ENCODE measurements at places on chromosomes 1 and 21. TPM values are rescaled to one million over a fixed set of nuclear protein-coding genes. Genes with fewer than 3 reads are reported as not detected.

The LCE4A gene
- not detected for total RNA-seq

The COL24A1 gene
- total RNA-seq = 2.8 TPM

The CLCA2 gene
- 0.28 TPM for total RNA-seq

The CFHR2 gene
- not detected for total RNA-seq

The TMPRSS15 gene
- total RNA-seq = not detected

The TRPM2 gene
- total RNA-seq = 10.4 TPM

The LDLRAP1 gene
- 35.2 TPM for total RNA-seq

The PRELP gene
- 232 TPM for total RNA-seq

The DEPDC1 gene
- total RNA-seq = not detected

The EXO1 gene
- 0.42 TPM for total RNA-seq

- no peak for DNase-seq
These were observed 58.5 kb downstream of the PKN2 start for GRCh38 chr1:88742531-88742930.

DNA sequence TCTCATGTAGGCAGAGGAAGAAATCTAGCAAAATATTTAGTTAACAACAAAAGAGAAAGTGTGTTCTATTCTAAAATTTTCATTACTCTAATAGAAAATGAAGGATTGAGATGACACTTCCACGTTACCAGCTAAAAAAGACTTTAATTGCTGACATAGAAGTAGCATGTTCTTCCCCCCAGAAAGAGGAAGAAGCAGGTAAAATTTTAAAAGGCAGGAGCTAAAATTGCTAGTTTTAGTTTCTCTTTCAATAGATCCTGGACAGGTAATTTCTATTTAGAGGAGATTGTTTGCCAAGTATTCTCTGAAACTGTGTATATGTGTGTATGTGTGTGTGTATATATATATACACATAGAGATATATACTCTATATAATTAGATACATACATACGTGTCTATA lies 248.1 kb upstream of the FMN2 start:
- no peak for DNase-seq

GRCh38 chr1:42931108-42931539 lies 27.5 kb downstream of the SLC2A1 start:
- no peak for DNase-seq

DNA sequence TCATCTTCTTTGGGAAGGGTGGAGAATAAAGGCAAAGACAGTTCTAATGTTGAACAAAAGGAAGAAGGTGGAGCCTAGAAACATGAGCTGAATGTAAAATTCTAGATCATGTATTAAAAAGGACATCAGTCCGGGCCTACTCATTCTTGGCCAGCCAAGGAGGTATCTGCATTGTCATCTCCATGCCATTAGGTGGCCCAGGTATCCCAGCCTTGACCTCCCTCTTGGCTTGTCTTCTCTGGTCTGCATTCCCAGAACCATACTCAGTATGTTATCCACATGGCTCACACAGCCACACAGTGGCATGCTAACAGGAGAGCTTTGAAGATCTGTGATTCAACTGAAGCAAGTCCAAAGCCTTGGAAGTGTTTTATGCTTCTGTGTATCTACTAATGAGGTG lies 369.8 kb upstream of the KAZN start:
- no peak for DNase-seq

DNA sequence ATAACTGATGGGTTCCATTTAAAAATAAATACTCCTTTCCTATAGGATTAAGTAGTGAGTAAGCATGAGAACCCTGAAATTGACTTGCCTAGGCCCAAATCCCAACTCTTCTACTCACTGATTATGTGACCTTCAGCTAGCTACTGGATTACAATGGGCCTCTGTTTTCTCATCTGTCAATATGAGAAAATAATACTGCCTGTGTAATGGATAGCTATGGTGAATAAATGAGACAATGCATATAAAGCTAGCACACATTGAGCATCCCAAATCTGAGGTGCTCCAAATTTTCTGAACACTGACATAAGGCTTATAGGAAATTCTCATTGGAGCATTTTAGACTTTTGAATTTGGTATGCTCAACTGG lies 5.3 kb upstream of the LRRC8C start:
- no peak for DNase-seq

GRCh38 chr1:25563330-25564215 lies 20.2 kb downstream of the LDLRAP1 start:
- no peak for DNase-seq

DNA sequence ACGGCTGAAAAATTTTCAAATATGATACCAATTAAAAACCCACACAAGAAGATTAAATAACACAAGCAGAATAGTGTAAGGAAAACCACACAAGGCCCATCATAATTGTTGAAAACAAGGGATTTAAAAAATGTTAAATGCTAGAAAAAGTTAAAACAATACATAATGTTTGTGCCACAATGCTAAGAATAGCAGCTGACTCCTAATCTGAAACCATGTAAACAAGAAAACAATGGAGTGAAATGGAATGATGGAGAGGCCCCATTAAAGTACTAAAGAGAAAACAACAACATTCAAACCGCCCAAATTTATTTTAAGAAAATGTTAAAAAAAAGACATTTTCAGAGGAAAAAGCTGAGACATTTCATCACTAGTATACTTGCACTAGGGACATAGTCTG lies 663.6 kb upstream of the NCAM2 start:
- DNase-seq = no peak

DNA sequence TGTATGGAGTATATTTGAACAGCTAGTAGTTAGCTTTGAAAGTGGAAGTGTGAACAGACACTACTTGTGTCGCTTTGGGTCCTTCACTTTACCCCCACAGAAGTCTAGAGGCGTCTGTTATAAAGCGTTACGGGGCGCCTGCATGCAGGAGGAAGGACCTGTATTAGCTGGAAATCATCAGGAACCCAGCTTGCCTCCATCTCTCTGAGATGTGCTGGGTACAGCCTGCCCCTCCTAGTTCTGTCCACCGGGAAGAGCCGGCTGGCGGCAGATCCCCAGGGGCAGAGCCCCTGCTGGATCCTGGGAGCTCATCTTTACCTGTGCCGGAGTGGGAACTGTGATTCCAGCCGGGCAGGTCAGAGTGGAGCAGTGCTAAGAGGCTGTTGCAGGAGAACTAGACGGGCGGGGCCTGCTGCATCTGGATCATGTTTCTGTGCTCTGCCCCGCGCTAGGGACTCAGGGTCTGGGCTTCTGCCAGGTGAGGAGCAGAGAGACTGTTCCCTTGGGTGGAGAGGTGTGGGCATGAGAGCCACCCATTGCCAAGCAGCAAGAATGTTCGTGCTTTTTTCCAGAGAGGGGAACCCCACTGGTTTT lies 22.3 kb upstream of the SPSB1 start:
- DNase-seq = no peak

DNA sequence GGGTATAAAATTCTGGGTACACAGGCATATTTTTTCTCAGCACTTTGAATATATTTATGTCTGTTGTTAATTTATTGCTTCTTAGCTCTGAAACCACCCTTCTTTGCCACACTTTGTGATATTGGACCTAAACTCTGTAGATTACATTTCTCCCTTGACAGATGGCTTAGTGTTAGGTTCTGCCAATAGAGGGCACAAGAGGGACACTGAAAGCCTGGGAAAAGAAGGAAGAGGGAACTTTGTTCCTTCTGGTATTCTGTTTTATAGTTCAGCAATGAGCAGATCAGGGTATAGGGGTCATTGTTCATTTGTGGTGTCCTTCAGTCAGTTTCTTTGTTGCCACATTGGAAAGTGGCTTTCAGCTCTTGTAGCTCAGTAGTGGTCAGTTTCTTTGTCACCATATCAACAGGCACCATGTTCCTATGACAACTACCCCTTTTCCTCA lies 423.5 kb upstream of the PROX1 start:
- no peak for DNase-seq

DNA sequence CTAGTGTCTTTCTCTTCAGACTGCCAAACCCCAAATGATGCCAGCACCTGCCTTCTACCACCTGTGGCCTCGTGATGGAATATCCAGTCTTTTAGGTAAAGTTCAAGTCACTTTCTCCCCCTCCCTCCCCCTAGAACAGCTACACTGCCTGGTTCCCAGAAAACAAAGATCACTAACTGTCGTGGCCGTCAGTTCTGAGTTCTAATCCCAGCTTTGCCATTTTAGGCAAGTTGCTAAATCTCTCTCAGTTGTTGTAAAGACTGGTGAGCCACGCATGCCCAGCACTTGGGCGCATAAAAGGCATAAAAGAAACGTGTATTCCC lies 648 bp upstream of the TRAPPC3 start:
- no peak for DNase-seq

DNA sequence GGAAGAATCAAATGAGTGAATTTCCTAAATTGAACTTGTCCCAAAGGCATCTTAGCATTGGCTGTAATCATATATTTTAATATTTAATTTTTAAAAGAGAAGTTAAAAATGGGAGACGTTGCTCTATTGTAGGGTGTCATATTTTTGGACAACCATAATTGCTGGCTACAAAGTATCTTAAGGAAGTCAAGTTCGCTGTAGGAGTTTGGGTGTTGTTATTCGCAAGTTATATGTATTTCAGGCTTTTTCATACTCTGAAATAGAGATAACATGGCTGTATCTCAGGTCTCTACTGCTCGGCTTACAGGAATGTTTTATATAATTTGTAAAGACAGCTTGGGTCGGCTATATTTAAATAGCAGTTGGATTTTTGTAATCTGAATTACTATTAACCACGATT lies 852 bp downstream of the TMEM50A start:
- DNase-seq = no peak

DNA sequence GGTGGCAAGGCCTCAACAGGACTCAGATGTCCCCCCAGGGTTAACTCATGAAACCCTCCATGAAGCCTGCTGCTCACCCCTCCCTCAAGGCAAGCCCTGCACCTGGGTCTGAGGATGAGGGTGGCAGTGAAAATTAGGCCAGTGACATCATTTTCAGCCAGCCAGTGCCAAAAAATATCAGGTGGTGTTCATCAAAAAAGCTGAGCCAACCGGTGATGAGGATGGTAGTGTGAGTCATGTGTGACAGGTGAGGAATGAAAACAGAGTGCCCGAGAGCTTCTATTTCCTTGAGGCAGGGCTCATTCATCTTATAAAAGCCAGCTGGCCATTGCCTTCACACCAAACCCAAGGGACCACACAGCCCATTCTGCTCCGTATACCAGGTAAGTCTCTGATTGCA lies at the start of gene SPRR1A:
Gene SPRR1A, plus strand, starts transcription at position 339 of the 400 bp plus-strand sequence. CDS start 1,150 bp downstream, outside the sequence.
- DNase-seq = no peak

DNA sequence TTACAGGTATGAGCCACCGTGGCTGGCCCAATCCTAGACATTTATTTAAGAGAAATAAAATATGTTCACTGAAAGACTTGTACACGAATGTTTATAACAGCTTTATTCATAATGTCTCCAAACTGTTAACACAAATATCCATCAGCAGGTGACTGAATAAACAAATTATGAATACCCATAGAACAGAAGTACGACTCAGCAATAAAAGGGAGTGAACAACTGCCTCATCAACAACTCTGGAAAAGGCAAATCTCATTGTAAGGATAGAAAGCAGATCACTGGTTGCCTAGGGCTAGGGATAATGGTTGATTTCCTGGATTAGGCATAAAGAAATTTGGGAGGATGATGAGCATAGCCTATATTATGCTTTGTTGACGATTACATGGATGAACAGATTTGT lies 41.7 kb downstream of the GABPA start:
- DNase-seq = no peak

DNA sequence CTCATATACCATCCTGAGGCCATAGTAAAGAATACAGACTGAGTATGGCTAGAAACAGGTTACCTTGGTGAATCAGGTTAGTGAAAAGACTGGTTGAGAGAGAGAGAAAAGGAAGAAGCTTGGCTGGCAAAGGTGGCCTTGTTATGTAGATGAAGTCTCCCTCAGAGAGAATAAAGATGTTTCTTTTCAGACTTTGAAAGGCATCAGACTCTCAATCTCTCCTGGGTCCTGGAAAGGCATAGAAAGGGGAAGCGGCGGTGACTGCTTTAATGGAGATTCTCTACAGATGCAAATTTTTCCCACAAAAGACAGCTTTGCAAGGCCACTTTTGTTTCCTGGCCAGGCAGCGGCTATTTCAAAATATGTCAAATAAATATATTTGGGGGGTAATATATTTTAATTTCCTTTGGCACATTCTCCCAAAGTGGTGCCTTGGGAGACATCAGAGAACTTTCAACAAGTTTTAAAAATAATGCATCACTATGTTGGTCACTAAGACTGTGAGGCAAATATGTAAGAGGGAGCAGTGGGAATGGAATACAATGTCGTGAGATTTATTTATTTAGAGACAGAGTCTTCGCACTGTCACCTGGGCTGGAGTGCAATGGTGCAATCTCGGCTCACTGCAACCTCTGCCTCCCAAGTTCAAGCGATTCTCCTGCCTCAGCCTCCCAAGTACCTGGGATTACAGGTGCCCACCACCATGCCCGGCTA lies 46.1 kb downstream of the NPHS2 start:
- DNase-seq = no peak

DNA sequence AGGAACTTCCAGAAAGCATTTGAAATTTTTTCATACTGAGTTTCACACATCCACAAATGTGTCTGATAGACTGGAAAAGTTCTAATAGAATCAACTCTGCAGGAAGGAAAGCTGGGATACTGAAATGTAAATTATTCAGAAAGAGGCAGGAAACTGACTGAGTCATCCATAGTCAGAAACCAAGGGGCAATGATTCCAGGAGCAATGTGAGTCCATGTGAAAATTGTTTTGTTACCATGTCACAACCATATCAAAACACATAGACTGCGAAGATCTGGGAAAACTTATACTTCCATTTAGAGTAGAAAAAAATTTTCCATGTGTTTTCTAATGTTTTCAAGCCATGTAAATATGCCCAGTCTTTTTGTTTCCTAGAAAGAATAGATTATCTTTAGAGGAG lies 142.3 kb upstream of the TMPRSS15 start:
- DNase-seq = no peak

- no peak for DNase-seq
These were observed 109.6 kb downstream of the AKT3 start for GRCh38 chr1:243740255-243740999.

- DNase-seq = peak; percentile 13
These were observed 25.2 kb upstream of the IKBKE start for GRCh38 chr1:206445116-206445515.

- no peak for DNase-seq
These were observed 837 bp upstream of the DESI2 start for GRCh38 chr1:244651956-244652622.
